ENCODE measurements at places on chromosomes 13 and 19. TPM values are rescaled to one million over a fixed set of nuclear protein-coding genes. Genes with fewer than 3 reads are reported as not detected.

DNA sequence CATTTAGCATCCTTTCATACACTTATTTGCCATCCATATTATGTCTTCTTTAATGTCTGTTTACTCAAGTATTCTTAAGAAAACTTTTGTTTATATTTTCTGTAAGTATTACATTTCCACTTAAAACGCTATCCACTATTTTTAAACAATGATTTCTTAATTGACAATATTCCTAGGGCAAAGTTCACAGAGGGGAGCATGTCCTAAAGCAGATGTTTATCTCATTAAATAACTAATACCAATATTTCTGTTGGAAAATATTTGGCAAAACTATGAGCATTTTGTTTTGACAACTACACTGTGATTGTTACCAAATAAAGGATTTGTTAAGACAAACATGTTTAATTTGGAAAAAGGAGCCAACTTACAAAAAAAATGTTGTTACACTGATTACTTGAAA is 643.3 kb downstream of the SLITRK5 start:
- DNase-seq: no peak

GRCh38 chr13:75541287-75541686 is 3.6 kb upstream of the COMMD6 start:
- DNase-seq: no peak

- no peak for DNase-seq
These were observed 53.9 kb upstream of the CEACAM21 start for GRCh38 chr19:41521931-41522555.

ZDHHC20 gene
- total RNA-seq: 113 TPM

ZNF274 gene
- 28.6 TPM for total RNA-seq
